ENCODE measurements at places on chromosomes 3 and 15.

GRCh38 chr15:47492195-47492594 lies 225.1 kb upstream of the SEMA6D start:
- DNase-seq = no peak

- DNase-seq = no peak
Observed at GRCh38 chr15:42080186-42080918, 14.0 kb downstream of the PLA2G4D start.

DNA sequence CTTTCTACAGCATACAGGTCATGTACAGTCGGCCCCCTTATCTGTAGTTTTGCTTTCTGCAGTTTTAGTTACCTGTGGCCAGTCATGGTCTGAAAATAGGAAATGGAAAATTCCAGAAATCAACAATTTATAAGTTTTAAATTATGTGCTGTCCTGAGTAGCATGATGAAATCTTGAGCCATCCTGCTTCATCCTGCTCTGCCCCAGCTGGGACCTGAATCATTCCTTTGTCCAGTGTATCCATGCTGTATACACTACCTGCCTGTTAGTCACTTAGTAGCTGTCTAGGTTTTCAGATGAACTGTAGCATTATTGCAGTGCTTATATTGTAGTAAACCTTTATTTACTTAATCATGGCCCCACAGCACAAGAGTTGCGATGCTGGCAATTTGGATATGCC lies 44.8 kb downstream of the AP4E1 start:
- DNase-seq = no peak

DNA sequence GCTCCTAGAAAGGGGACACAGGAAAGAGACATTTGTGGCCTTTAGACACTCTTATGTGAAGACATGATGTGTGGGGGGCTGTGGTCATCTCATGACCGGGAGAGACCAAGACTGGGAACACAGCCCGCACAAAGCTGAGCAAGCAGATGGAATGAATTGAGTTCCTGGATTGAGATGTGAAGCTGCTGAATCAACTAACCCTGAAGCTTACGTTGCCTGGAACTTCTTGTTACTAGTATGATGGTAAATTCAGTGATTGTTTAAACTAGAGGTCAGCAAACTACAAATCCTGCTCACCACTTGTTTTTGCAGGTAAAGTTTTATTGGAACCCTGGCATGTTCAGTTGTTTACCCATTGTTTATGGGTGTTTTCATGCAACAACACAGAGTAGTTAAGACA lies 83.4 kb upstream of the BHLHE40 start:
- no peak for DNase-seq

Data from T-helper 1 cell (primary cell).